Stimulated activated effector memory CD8-positive, alpha-beta T cell treated with anti-CD3 and anti-CD28 coated beads, Interleukin-12 subunit alpha, Interleukin-12 subunit beta, amount 100 ng/mL, for 72 hours (primary cell): ENCODE measurements at places on chromosomes 3 and 15.

GRCh38 chr3:148970271-148970670, 21.1 kb upstream of the GYG1 start:
- DNase-seq = no peak

GRCh38 chr3:81951106-81951505, 189.7 kb upstream of the GBE1 start:
- no peak for DNase-seq

- DNase-seq = no peak
Observed at GRCh38 chr3:20022954-20023622, 11.0 kb upstream of the PP2D1 start.

- no peak for DNase-seq
Observed at GRCh38 chr15:29750754-29751153, 71.5 kb downstream of the TJP1 start.

GRCh38 chr15:95990833-95991232, 339.7 kb upstream of the NR2F2 start:
- DNase-seq = peak; percentile 56

DNA sequence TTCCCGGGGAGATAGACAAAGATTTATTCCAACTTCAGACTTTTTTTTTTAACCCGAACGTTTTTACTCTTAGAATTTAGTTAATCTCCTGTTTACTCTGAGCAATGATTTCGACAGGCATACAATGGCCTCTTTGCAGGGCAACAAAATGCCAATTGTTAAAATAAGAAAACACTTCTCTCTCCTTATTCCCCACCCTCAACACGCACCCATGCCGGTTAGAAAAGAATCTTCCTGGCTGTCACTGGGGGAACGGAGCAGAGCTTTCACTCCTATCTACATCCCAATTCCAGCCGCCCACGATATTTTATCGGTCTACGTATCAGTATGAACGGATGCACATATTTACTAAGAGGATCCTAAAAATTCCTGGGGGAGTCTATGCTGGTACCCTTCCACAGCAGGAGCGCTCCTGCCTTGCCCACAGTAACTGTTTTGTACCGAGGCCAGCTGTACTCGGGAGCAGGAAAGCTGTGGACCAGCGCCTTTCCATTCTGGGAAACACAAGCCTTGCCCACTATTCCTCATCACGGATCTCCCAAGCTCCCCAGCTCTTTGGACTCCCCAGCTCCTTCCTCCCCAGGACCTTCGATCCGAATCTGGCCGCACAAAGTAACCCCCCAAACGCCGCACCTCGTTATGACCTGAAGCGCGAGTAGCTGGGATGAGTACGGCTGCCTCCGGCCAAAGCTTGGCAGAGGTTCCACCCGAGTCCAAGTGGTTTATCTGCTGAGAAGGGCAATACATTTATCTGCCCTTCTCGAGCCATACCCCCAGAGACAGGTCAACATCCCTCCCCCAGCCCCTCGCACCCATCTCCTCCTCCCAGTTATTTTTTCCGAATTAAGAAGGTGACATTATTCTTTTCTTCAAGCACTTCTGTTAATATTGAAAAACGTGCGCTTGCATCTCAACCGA, 2.2 kb upstream of the FOXB1 start:
- no peak for DNase-seq

DNA sequence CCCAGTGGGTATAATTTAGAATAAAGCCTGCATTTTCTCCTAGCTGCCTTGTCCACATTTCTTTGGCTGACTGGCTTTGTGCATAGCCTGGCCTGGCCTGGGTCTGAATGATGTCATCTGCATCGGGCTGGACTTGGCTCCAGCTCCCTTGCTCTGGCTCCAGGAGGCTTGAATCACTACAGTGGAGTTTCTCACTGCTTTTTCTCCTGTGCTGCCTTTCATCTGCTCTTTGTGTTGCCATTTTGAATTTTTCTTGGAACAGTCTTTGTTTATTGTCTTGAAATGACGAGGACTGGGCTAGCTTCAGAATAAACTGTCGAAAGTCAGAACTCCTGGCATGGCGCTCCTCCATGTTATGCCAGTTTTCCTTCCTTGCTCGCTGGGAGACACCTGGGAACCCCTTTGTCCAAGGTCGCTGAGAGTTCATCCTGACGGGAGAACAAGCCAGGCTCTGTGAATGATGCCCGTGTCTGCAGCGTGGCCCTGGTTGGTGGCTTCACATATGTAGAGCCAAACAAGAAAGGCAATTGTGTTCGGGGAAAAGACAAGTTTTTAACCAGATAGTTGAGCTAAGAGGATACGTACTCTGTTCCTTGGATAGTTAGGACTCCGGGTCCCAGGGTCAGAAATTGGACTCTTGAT, 258.9 kb downstream of the PDZRN3 start:
- no peak for DNase-seq
